Chondrocyte (in vitro differentiated cells): ENCODE measurements at places on chromosomes 3 and 15. TPM values are rescaled to one million over a fixed set of nuclear protein-coding genes. Genes with fewer than 3 reads are reported as not detected.

TMEM158 gene
- total RNA-seq = 5.8 to 34.8 TPM (median 6.9 TPM) in 3 replicates

DNA sequence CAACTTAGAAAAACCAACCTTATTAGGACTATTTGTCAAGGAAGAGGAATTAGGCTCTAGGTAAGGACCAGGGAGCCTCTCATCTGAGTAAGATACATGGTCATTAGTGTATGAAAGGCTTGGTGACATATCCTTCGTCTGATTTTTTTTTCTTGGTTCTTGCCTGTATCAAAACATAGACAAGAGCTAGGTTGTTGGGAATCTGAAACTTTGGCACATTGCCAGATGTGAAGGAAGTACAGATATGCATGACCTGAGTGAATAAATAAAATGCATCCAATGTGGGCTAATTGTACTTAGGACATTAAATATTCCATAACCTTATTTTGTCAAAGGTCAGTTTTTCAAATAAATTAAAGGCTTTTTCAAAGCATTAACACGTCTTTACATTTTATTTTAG, 151.8 kb downstream of the SYNPR start:
- DNase-seq = no peak

DNA sequence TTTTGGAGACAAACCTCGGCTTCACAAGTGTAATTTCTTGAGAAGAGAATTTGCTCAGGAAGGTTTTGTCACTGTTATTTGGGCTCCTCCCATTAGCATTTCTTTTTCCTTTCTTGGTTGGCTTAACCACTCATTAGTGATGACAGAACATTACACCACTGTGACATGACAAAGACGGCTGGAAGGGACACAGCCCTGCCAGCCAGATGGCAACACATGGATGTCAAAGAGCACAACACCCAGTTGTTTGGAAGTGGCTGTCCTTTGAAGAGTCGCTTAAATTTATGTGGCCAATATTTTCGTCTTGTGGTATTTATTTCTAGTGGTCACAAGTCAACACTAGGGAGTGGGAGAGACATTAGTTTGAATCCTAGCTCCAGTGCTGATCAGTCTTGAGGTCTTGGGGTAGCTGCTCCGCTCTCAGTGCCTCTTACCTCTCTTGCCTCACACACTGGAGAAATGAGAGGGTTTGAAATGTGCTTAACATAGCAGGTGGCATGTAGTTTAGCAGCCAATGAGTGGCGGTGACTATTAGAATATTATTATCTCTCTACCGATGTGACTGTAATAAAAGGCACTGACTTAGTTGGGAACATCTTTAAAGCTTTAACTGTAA, 92.8 kb downstream of the FRMD4B start:
- DNase-seq = no peak

CHRNA5 gene
- 1.6 to 1.8 TPM (median 1.6 TPM) in 3 replicates for total RNA-seq

DNA sequence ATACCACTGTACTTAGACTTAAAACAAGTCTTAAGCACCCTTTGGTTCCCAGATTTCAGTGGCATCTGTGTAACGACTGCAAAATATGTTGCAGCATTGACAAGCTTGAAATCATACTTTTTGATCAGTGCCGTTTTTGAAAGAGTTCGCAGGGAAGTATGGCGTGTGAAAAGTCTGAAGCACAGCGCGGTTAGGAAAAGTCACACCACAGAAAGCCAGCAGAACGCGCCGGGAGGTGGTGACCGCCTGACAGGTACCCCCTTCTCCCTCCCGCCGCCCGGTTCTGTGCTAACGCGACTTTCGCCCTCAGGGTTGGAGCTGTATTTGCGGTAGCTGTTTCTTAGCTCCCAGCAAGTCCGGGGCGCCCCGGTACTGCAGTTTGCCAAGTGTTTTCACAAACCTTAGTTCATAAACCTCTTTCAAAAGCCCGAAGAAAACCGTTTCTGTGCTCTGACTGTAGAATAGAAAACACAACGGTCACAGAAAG, 481 bp upstream of the CRYBG3 start:
- peak; percentile 82 for DNase-seq

DNA sequence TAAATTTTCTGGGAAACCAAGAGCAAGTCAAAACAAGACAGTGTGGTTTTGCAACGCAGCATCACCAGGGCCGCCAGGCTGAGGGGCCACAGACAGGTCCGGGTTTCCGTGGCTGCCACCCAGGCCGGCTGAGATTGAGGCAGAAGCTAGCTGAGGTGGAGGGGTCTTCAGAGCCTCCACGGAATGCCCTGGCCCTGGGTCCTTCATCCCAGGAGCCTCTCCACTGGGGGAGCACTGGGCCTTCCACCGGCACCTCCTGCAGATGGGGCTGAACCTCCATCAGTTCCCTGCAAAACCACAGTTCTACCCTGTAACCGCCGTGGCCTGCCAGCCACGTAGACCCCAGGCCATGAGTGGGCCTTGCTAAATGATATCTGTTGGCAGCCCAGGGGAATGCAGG, 152.7 kb downstream of the CHSY1 start:
- DNase-seq = no peak

SLC6A6 gene
- 46.0 to 63.9 TPM (median 48.0 TPM) in 3 replicates for total RNA-seq

DNA sequence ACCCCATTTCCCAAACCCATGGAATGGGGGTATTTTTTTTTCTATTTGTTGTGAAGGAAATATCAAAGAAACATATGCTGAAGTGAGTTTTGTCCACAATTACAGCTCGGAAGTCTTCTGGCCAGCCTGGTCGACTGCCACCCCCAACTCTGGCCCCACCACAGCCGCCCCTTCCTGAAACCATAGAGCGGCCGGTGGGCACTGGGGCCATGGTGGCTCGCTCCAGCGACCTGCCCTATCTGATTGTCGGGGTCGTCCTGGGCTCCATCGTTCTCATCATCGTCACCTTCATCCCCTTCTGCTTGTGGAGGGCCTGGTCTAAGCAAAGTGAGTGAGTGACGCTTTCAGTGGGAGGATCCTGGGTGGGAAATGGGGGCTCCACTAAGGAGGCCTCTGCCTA, 71.9 kb downstream of the BOC start:
- DNase-seq = no peak

DNAH12 gene
- total RNA-seq = 0.02 to 0.29 TPM (median 0.15 TPM) in 3 replicates

- DNase-seq = no peak
These were observed 45.7 kb upstream of the PTX3 start for GRCh38 chr3:157390713-157391515.

GRAMD1C gene
- total RNA-seq = 1.2 to 2.3 TPM (median 1.6 TPM) in 3 replicates

GRCh38 chr3:185988816-185989175, 51.0 kb upstream of the TRA2B start:
- no peak for DNase-seq

SPINK8 gene
- not detected in 3 replicates for total RNA-seq

DNA sequence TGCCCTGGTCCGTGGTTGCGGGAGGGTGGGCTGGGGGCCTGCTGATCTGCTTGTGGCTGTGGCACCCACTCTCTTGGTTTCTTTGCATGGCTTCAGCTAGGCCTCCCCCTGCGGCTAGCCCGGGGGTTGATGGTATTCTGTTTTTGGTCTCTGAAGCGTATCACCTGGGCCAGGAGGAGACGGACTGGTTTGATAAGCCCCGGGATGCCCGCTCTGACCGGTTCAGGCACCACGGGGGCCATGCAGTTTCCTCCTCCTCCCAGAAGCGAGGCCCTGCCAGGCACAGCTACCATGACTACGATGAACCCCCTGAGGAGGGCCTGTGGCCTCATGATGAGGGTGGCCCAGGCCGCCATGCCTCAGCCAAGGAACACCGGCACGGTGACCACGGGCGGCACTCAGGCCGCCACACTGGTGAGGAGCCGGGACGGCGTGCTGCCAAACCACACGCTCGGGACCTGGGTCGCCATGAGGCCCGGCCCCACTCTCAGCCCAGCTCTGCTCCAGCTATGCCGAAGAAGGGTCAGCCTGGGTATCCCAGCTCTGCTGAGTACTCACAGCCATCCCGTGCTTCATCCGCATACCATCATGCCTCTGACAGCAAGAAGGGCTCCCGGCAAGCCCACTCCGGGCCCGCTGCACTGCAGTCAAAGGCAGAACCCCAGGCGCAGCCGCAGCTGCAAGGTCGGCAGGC, 11.3 kb upstream of the APEH start:
- DNase-seq = no peak

DNA sequence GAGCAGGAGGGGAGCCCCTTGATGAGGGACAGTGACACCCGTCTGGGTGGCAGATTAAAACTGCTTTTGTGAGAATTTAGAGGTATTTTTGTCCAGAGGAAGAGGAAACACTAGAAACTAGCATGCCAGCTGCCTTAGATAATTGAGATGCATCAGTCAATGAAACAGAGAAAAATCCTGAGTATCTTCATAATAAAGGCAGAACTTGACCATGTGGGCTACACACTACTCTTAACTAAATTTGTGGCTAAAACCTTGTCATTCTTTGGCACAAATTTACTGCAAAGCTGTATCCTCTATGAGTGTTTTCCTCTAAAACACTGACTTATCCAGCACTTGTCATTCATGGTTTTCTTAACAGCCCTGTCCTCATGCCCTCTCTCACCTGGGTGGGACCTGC, 259.7 kb upstream of the TPM1 start:
- no peak for DNase-seq

DNA sequence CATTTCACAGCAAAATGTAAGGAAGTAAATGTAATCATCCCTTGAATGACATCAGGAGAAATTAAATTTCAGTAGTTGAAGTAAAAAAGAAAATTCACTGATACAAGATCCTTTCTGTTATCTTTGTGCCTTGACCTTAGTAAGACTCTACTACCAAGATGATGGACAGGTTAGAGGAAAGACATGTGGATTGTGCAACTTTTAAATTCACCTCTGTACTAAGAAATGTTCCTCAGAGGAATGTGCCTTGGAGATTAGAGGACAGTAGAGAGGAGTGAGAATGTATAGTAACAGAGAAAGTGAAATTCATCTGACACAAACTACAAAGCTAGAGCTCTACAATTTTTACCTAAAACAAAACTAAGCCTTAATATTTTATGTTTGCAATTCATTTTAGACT, 375.3 kb downstream of the PLOD2 start:
- no peak for DNase-seq

- DNase-seq = peak; percentile 91
These were observed 680 bp downstream of the GOLIM4 start for GRCh38 chr3:168094877-168095610.

DNA sequence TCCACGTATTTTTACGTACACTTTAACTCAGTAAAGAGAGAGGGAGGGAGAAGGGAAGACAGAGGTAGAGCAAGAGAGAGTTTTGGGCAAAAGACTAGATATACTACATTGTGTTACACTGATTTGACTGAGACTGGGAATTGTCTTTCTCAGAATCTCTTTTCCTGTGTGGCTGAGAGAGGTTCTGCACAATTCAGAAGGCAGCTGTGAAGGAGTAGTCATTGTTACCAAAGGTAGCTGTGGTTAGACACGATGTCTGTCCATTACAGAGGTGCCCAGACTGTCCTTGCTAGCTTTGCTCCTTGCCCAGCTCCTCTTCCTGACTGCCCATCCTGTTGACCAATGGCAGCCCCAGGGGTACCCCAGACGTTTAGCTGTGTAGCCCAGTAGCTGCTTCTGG, 577.5 kb upstream of the CBLB start:
- no peak for DNase-seq

- no peak for DNase-seq
These were observed 35.1 kb downstream of the MDFIC2 start for GRCh38 chr3:70277304-70277703.

GRCh38 chr3:20056725-20057611, 16.7 kb downstream of the KAT2B start:
- DNase-seq = no peak

- no peak for DNase-seq
These were observed 20.5 kb upstream of the ATP10A start for GRCh38 chr15:25883463-25884259.

DNA sequence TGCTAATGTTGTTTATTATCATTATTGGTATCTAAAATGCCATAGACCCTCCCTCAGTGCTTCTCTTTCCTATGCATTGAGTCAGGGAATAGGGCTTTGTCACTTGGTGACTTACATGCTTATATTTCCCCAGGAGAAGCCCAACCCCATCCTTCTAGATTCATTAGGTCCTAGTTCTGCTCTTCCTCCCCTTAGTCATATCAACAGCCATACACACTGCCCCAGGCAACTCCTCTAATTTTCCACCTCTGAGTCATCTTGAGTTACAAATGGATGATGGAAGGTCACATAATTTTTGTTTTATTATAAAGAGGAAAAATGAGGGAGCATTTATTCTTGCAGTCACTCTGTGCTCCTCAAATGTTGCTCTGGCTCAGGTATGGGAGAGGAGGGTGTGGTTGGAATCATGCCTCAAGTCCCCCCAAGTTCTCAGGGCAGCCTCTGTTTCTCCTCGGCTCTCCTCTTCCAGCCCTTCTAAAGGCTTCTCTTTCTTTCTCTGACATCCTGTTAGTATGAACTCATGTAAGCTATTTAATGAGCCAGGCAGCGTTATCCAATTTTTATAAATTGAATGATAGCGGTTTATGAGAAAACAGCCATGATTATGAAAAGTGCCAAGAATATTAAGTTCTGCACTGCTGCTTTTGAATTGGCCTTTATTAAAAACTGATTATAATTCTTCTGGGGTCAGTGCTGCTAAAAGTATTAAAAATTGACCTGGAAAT, 45.6 kb upstream of the FSTL1 start:
- no peak for DNase-seq

- DNase-seq = no peak
These were observed 200.1 kb upstream of the KBTBD8 start for GRCh38 chr3:66797889-66798560.

SECISBP2L gene
- 54.3 to 78.5 TPM (median 55.3 TPM) in 3 replicates for total RNA-seq

DNA sequence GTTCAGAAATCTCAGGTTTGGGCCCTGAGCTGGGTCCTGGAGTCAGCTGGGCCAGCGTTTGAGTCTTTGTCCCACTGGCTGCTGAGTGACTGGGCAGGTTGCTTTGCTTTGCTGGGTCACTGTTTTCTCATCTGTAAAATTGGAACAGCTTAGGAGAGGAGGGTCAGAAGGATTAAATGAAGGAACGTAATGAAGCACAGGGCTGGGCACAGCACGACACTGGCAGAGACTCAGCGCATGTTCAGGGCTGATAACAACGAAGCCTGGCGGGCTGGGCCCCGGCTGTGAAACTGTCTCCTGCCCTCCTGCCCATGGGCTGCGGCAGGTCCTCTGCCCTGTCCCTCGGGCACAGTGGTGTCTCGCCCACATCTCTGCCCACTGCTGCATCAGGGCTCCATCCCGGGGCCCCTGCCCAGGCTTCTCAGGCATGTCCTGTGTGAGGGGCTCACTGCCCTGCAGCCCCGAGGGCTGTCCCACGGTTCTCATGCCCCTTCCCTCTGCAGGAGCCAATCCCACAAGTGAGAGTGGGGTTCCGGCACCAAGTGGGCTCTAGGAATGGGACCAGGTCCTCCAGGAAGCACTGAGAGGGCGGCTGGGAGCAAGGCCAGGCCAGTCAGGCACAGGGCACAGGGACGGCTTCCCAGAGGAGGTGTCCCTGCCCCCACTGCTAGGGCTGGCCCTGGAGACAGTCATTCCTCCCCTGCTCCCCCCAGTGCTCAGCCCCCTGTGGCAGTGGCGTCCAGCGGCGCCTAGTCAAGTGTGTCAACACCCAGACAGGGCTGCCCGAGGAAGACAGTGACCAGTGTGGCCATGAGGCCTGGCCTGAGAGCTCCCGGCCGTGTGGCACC, 88.0 kb downstream of the TBC1D2B start:
- DNase-seq = no peak

- DNase-seq = no peak
These were observed 97.1 kb downstream of the B3GALNT1 start for GRCh38 chr3:161008086-161008485.
